Left renal pelvis (tissue), 4 donors: ENCODE measurements at places on chromosomes 6 and 20.

GRCh38 chr6:119052292-119052889 is 26.1 kb downstream of the FAM184A start:
- DNase-seq: no peak

GRCh38 chr6:108518714-108519576 is 41.8 kb upstream of the FOXO3 start:
- no peak for DNase-seq

DNA sequence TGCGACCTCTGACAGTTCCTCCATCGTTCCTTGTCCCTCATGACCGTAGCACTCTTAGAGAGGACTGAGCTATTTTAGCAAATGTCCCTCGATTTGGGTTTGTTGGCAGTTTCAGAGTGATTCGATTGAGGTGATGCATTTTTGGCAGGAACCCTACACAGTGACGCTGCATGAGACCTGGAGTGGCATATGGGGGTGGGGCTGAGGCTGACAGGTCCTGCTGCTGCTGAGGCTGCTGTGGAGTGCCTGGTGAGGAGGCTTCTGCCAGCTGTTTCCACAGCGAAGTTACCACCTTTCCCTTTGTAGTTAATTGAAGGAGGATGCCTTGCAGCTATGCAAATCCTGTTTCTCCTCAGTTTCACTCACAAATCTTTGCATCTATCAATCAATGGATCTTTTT is 19.8 kb downstream of the PXDC1 start:
- no peak for DNase-seq

DNA sequence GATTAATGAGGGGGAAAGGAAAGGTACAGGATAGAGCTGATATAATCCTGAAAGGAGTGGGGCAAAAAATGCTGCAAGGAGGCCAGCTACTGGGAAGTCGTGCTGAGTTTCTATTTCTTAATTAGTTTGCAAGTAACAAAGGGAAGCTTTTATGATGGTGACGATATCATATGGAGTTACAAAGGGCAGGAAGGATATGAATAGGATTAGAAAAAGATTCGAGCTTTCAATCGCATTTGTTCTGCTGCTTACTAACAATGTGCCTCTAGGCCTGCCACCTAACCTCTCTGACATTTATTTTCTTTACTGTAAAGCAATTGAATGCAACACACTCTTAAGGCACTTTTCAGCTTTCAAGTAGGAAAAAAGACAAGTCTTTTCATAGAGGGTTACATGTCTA is 219.2 kb downstream of the CLVS2 start:
- DNase-seq: no peak
